ENCODE measurements at places on chromosomes 7 and 10.

- no peak for DNase-seq
These were observed 7.8 kb downstream of the FOXL3 start for GRCh38 chr7:297611-298374.

- DNase-seq, result no peak
These were observed 1016.4 kb upstream of the KCND2 start for GRCh38 chr7:119256446-119257131.

GRCh38 chr7:32289651-32290414 is 200.3 kb downstream of the LSM5 start:
- DNase-seq, result no peak

- no peak for DNase-seq
These were observed 93.1 kb downstream of the JCAD start for GRCh38 chr10:29966269-29966668.

GRCh38 chr7:26135076-26135475 is 16.9 kb upstream of the NFE2L3 start:
- no peak for DNase-seq

DNA sequence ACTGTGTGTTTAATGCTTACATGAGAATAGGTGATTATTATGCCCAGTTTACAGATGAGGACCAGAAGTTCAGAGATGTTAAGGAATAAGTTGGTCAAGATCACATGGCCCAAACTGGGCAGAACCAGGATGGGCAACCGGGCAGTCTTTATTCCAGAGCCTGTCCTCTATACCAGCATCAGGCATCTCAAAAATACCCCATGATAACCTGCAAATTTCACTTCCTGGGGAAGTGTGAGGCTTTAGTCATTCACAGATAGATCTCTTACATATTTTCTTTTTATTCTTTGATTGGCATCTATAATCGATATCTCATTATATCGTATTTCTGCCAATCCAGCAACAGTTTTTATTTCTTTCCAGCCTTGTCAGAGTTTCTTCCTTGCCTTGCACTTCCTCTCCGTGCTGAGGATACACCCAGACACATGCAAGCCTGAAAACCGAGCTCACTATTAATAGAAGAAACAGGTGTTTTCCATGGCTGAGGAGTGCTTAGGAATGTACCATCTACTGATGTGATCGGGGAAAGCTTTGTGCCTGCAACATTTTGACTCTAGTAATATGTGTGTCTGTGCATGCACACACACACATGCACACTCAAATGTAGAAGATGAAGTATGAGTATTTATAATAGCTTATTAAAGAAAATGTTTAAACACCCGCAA is 82.4 kb downstream of the CREM start:
- no peak for DNase-seq

- no peak for DNase-seq
These were observed 811 bp downstream of the GPC2 start for GRCh38 chr7:100176096-100177044.

DNA sequence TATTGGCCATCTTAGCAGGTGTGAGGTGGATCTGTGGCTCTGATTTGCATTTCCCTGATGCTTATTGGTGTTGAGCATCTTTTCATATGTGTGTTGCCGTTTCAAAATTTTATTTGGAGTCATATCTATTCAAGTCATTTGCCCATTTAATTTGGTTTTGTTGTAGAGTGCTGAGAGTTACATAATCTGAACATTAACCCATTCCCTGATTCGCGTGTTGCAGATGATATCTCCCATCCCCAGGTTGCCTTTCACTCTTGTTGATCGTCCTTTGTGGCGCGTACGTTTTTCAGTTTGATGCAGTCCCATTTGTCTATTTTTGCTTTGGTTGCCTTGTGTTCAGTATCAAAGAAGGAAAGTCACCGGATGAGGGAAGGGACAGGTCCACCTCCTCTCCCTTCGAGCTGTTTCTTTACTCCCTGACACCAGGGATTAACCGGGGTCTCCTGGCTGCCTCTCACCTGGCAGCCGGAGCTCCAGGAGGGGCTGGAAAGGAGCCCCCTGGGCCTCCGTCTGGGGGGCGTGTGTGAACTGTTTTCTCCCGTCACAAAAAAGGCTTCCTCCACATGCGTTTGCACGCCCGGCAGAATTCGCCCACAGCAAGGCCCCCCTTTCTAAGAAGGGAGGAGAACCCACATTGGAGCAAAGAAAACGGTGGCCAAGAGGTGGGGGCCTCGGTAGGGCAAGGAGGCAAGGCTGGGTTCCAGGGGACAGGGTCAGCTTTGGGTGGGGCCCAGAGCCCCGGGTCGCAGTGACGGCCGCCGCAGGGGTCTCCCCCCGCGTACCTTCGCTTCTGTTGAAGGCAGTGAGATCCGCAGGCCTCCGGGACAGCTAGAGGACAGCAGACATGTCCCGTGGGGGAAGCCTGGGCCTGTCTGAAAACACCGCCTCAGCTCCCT is 8.3 kb downstream of the MNX1 start:
- DNase-seq, result no peak

- DNase-seq, result peak; percentile 82
These were observed 37.6 kb downstream of the SGMS1 start for GRCh38 chr10:50585921-50586739.

DNA sequence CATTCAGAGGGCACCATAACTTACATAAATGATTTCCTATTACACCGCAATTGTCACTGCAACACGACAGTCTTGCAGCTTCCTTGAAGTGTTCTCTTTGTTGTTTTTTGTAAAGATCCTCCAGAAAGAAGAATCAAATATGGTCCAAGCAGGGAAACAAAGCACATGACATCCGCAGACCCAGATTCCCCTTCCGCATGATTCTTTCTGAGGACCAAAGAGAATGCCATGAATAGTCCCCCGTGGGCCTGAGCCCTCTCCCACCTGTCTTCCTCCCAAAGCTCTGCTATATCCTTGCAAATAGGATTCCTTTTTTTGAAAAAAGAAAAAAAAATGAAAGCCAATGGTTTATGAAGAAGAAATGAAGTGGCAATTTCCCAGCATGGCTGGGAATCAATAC is 10.8 kb downstream of the PLXNA4 start:
- no peak for DNase-seq

- no peak for DNase-seq
These were observed 434.8 kb downstream of the LRMDA start for GRCh38 chr10:75866300-75866625.

- DNase-seq, result no peak
These were observed 158.0 kb upstream of the AHR start for GRCh38 chr7:17140406-17140805.

GRCh38 chr10:2631557-2632205 is 435.7 kb upstream of the PFKP start:
- no peak for DNase-seq

- no peak for DNase-seq
These were observed 13.7 kb downstream of the BPGM start for GRCh38 chr7:134660242-134660785.

DNA sequence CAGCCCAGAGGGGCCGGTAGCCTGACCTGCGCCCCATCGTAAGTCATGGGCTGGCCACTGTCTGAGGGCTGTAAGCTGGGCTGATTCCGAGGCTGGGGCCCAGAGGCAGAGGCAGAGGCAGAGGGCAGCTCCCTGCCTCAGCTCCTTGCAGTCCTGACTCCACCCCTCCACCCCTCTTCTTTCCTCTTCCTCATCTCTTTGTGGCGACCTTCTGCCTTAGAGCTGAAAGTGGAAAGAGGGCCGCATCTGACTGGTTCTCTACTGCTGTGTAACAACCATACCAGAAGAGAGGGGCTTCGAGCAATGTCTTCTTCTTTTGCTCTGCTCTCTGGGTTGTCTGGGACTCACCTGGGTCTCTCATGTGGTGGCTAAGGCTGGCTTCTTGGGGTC is 179.1 kb downstream of the RPS24 start:
- no peak for DNase-seq

DNA sequence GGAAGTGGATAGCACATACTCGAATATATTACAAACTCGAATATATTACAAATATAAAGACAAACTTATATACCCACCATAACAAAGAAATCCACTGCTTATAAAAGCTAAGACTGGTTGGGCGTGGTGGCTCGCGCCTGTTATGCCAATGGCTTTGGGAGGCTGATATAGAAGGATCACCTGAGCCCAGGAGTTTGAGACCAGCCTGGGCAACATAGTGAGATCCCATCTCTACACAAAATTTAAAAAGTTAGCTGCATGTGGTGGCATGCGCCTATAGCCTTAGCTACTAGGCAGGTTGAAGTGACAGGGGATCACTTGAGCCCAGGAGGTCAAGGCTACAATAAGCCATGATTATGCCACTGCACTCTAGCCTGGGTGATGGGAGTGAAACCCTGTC is 20.4 kb downstream of the MCMBP start:
- no peak for DNase-seq

- DNase-seq, result peak; percentile 11
These were observed 213.7 kb downstream of the HTR7 start for GRCh38 chr10:90644165-90644564.

GRCh38 chr7:4849390-4849789 is 12.4 kb downstream of the PAPOLB start:
- DNase-seq, result peak; percentile 62

GRCh38 chr10:3662775-3663174 is 122.2 kb downstream of the KLF6 start:
- DNase-seq, result no peak

DNA sequence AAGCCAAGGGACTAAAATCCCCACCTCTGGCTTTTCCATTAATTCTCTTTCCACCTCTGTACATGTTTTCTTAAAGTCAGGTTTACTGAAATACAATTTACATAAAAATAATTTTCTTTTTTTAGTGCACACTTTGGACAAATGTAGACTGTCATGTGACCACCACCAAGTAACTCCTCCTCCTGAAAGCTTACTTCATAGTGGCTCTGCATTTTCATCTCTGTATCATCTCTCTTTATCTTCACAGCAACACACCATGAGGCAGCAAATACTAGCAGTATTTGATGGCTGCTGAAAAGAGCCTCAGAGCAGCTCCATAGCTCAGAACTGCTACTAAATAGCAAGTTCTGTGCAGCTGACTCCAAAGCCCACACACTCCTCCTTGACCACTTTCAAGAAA is 17.3 kb downstream of the WDFY4 start:
- no peak for DNase-seq

- DNase-seq, result peak; percentile 46
These were observed 29.8 kb downstream of the FAM20C start for GRCh38 chr7:221978-222715.

DNA sequence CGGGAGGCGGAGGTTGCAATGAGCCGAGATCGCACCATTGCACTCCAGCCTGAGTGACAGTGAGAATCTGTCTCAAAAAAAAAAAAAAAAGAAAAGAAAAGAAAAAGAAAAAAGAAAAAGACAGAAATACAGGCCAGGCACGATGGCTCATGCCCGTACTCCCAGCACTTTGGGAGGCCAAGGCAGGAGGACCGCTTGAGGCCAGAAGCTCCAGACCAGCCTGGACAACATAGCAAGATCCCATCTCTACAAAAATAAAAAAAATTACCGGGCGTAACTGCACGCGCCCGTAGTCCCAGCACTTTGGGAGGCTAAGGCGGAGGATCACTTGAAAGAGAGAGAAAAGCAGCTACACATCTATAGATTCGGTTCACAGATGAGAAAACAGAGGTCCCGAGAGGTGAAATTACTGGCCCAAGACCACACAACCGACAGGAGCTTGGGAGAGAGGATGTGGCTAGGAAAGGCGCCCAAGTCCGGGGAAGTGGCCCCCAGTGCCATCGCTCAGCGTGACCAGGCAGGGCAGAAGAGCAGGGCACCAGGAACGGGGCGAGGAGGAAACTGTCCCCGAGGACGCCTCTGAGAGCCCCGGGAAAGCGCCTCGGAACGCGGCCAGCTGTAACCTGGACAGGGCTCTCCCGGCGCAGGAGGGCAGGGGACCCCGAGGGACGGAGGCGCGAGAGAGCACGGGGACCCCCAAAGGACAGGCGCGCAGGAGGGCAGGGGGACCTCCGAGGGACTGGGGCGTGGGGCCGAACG is 612 bp downstream of the SNX8 start:
- DNase-seq, result no peak

GRCh38 chr10:78906734-78907390 is 161.9 kb upstream of the ZMIZ1 start:
- DNase-seq, result no peak

- no peak for DNase-seq
These were observed 868.1 kb upstream of the AUTS2 start for GRCh38 chr7:68730194-68730593.

- DNase-seq, result peak; percentile 93
These were observed 139.3 kb downstream of the GLI3 start for GRCh38 chr7:42097752-42098151.

DNA sequence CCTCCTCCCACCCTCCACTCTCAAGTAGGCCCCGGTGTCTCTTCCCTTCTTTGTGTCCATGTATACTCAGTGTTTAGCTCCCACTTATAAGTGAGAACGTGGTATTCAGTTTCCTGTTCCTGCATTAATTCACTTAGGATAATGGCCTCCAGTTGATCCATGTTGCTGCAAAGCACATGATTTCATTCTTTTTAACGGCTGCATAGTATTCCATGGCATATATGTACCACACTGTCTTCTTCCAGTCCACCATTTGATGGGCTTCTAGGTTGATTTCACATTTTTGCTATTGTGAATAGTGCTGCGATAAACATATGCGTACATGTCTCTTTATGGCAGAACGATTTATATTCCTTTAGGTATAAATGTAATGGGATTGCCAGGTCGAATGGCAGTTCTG is 51.0 kb downstream of the FAM171A1 start:
- no peak for DNase-seq

- no peak for DNase-seq
These were observed 60.3 kb downstream of the WNT2 start for GRCh38 chr7:117262546-117262945.

GRCh38 chr10:118912961-118913600 is 116.4 kb upstream of the NANOS1 start:
- DNase-seq, result peak; percentile 73

- DNase-seq, result peak; percentile 11
These were observed 32.8 kb upstream of the SFTPD start for GRCh38 chr10:79981450-79982361.

Data from choroid plexus epithelial cell (primary cell).